ENCODE measurements at places on chromosomes 7 and 10.
A peak's percentile ranks its signal among the peaks of the same experiment; 100 is the strongest.

DNA sequence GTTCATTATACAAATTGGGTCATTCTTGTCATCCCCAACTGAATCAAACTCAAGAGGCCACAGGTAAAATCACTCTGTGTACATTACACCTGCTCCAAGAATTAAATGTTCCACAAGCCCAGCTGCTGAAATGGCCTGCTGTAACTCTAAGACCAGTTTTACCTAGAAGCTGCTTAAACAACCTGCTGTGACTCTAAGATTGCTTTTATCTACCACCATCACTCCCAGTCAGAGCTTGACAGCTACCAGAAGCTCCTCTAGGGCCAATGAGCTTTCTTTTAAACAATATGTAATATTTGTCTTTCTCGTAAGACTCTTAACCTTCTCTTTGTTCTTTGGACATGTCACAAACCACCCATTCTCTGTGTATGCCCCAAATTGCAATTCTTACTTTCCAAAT is 141.8 kb upstream of the LRGUK start:
- DNase-seq: no peak

DNA sequence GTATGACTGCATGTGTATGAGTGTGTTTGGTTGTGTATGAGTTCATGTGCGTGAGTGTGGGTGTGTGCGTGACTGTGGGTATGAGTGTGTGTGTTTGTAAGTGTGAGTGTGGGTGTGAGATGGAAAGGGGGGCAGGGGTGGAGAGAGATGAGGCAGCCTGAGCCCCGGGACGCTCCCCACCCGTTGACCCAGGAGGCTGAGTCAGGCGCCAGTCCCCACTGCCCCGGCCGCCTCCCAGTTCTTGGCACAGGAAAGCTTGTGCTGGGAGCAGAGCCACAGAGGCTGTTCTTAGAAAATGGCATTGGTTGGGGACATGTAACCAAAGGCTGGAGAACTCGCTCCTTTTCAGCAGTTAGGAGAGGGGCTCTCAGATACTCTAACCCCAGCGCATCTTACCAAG is 27.8 kb upstream of the NUB1 start:
- DNase-seq: no peak

DNA sequence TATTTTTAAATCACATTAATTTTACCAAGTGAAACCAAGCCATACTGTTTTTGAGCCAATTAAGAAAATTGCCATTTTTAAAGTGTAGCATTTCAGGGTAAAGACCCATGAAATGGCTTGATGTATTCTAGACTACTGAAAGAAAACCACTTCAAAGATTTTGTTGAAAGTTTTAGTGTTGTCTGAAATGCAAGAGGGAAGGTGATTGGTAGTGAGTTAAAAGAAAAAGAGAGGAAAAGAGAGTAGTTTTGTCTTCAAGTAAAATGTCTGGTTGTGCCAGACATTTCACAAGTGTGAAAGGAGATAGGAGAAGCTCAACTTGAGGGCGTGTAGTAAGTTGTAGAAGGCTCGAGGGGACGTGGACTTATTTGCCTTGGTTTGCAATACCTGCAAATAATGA is 41.6 kb downstream of the CALML5 start:
- DNase-seq: no peak

DNA sequence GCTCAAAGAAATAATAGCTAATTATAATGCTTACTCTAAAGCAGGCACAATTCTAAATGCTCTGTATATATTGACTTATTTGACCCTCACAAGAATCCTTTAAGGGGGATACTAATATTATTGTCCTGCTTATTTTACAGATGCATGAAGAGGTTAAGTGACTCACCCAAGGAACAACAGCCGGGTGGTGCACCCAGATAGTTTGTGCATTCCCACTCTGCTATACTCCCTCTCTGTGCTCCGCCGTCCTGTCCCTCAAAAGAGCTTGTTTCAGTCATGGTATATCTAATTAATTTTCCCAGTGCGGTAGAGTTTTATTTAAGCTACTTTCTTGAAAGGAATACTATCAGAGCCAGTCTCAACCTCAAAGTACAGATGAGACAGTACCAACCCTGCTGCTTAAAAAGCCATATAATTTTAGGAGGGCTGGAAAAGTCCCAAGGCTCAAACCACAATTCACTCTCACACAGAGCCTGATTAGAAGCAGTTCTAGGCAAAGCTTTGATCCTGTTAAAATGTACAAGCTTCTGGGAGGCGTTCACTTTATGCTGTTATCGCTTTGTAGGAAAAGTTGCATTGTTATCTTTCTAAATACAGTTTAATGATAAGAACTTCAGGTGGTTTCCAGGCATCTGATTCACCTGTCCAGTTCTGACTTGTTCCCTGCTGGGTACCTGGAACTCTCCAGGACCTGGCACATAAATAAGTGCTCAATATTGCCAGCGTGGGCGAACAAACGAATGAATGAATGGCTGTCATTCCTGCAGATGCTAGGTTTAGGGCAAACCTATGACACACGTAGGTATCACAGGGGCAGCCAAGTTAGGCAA is 261.5 kb upstream of the KLF14 start:
- DNase-seq: no peak

GRCh38 chr7:139750459-139751095 is 27.2 kb downstream of the HIPK2 start:
- DNase-seq: no peak

DNA sequence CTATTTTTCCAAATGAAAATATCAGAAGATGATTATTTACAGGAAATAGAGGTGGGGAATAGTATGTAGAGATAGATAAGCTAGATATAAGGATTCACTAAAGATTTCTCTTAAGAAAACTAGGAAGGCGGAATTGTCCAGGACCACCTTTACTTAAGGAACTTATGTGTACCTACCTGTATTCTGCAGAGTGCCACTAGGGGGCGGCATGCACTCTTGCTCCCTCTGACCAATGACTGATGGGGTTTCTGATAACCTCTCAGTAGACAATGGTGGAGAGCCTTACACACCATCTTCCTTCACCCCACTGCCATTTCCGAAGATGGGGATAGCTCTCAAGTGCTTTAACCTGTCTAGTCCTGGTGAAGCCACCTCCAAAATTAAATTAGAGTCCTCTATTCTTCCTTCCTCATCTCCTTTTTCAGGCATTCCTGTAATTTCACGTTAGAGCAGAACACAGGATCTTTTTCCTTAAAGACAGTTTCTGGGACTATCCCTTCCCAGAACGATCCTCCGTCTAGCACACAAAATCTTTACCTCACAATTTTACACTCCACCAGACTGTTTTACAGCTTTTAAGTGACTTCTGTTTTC is 453.1 kb downstream of the SORCS1 start:
- no peak for DNase-seq

DNA sequence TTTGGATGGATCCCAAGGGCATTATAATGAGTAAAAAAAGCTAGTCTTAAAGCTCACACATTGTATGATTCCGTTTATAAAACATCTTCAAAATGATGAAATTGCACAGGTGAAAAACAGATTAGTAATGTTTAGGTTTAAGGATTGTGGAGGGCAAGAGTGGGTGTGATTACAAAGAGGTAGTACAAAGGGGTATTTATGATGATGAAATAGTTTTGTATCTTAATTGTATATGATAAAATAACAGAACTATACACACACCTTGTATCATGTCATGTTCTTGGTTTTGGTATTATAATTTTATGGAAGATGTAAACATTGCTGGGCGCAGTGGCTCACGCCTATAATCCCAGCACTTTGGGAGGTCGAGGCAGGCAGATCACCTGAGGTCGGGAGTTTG is 2.8 kb upstream of the SSC4D start:
- no peak for DNase-seq

DNA sequence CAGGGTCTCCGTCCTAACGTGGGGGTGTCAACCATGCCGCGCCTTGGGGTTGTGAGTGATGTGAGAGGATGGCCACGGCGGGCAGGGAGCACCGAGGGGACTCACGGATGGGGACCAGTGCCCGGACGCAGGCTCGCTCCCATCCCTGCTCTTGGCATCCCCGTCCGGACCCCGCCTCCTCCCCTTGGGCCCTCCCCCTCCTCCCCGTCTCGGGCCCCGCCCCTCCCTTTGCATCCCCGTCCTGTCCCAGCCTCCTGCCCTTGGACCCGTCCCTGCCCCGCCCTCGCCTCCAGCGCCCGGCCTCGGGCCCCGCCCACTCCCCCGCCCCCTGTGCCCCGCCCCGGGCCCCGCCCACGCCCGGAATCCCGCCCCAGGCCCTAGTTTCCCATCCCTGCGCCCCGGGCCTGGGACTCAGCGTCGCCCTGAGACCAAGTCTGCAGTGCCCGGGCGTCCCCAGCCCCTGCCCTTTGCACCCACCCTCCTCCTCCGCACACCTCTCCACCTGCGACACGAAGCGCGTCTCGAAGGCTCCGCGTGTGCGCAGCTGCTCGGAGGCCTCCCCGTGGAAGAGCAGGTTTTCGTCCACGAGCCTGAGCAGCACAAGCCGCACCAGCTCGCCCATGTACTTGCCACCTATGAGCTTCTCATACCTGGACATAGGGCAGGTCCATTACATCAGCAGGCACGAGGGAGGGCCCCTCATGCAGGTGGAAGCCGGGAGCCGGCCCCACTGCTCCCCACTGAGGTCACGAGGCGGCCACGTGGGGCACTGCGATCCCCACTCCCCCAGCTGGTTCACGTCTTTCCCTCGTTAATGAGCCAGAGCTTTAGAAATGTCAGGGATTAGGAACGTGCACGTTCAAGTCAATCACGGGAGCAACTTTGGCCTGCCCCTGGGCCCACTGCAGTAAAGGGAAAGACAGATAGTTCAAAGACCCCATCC is 5.1 kb upstream of the MYL7 start:
- DNase-seq: peak; percentile 58

GRCh38 chr7:49927631-49928030 is 154.2 kb downstream of the VWC2 start:
- DNase-seq: no peak

DNA sequence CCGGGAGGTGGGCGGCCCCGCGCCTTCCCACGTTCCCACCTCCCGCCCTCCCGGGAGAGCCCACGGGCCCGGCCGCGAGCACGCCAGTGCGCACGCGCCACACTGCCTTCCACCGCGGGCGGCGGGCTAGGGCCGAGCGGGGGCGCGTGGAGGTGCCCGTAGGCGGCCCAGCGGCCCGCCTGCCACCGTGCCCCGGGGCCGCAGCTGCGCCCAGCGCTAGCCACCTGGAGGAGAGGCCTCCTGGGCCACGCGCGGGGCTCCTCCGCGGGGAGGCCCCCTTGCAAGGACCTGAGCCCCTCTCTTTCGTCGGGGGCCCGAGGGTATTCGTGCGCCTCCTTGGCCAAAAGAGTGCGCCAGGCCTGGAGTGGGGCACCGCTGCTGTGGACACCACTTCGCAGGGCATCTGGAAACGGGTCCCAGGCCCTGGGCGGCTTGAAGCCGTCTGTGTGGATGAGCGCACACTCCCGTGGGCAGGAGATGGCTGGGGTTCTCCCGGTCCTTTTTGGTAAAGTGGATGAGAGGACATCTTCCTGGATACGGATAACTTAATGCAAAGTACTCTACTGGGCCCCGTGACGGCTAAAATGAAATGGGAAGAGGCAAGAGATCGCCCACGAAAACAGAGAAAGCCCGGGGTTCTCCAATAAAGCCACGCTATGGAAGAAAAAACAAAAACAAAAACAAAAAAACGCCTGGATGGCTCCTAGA is 9.0 kb upstream of the EBF3 start:
- peak; percentile 58 for DNase-seq

DNA sequence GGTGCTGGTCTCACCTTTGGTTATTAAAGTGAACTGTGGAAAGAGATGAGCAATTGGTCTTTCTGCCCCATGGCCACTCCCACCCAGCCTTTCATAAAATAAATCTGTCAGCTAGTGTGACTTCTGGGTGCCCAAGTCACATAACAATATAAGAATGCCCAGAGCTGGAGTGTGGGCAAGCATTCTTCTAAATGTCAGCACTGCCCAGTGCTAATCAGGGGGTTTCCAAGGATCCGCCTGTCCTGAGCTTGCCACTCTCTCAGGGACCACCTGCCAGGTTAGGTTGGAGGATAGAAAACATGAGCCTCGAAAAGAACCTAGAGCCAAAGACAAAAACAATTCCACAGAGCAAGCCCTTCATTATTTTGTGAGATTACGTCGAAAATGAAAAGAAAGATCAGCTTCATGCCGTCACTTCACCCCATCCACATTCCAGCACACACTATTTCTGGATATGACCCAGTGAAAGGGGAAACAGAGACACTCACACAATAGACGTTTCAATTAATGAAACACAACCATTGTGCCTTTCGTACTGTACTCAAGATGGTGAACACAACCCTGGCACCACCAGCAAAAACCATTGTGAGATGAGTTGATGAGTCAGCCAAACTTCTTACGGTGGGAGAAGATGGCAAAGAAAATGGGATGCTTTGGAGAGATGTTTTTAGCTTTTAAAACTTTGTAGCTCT is 30.8 kb downstream of the SCRN1 start:
- DNase-seq: no peak

GRCh38 chr7:47291461-47292081 is 290.3 kb downstream of the TNS3 start:
- no peak for DNase-seq

GRCh38 chr7:83150310-83150709 is 12.4 kb downstream of the PCLO start:
- DNase-seq: no peak

- no peak for DNase-seq
Observed at GRCh38 chr7:19112274-19113001, 5.0 kb downstream of the TWIST1 start.

DNA sequence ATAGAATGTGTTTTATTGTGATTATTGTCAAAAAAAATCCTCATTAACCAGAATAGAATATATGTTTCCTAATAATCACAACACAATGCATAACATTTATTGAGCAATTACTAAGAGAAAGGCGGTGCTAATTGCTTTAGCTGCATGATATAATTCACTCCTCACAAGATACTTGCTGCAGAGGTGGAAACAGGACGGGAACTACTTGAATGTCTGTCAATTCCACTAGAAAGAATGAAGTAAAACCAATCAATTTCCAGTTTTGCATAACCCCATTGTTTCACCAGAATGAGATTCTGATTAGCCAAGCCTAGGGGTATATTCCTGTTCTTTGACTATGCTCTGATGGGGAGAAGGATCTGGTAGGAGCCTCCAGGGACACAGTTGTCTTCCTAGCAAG is 239.1 kb upstream of the NRP1 start:
- no peak for DNase-seq

DNA sequence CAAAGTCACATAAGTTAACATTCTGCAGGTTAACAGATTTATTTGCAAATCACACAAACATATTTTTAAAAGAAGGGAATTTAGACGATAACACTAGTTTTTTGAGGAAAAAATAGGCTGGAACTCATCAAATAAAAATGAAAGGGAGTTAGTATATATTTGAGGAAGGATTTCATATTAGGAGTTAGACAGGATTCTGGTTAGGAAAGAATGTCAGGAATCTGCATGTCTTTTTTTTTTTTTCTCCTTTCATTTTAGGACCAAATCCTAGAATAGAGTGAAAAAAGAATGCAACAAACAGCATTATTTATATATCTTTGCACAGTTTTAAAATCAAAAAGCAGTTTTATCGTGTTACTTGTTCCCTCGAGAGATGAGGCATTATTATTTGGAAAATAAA is 8.9 kb upstream of the TRDMT1 start:
- DNase-seq: no peak

- DNase-seq: peak; percentile 75
Observed at GRCh38 chr10:68156373-68157185, 47.3 kb downstream of the MYPN start.
